ENCODE measurements at places on chromosomes 11 and 22.

DNA sequence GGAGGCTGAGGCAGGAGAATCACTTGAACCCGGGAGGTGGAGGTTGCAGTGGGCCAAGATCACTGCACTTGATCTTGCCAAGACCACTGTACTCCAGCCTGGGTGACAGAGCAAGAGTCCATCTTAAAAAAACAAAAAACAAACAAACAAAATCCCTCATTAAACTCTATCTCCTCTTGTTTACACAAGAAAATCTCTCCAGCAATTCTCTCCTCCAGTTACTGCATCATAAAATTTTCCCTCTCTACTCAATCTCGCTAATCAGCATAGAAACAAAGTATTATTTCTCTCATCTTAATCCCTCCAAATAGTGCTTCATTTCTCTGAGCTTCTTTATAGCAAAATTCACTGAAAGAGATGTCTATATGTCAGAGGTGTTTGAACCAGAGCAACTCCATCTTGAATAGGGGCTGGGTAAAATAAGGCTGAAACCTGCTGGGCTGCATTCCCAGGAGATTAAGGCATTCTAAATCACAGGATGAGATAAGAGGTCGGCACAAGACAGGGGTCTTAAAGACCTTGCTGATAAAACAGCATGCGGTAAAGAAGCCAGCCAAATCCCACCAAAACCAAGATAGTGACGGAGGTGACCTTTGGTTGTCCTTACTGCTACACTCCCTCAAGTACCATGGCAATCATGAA, 19.8 kb downstream of the MTMR2 start:
- DNase-seq = no peak

- DNase-seq = no peak
These were observed 391.4 kb upstream of the CADM1 start for GRCh38 chr11:115895594-115895993.

- no peak for DNase-seq
These were observed 2.1 kb upstream of the MTFP1 start for GRCh38 chr22:30423301-30423958.

DNA sequence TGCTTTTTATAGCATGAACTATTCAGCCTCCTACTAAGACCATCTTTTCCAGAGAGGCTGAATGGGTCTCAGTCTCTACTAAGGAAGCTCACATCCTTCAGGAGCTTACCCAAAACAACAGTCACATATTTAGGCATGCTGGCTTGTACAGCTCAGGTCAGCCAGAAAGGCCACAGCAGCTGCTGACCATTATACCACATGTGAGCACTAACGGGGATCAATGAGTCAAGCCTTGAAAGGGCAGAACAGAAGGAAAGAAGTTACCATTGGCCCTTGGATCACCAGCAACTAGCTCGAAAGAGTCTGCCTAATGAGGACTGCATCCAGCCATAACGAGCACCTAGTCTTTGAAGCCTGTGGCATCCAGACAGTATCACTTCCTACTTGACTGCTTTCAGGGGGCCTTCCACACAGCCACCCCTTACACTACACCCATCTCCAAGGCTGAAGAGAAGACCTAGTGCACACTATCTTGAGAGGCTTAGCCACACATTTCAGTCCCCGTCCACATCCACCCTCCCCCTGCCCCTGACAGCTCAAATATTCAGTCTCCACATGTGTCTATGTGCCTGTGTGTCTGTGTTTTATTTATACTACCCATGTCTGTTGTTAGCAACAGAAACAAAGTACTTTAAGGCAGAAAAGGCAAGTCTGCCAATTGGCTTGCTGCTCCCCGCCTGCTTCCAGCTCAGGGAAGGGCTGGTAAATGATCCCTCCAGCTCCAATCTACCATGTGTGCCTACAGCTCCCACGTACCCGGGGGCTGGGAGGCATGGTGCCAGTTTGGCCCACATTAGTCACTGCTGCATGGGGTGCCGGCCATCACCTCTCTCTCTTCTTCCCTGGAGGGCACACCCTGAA, 95.5 kb downstream of the RPL27A start:
- no peak for DNase-seq

DNA sequence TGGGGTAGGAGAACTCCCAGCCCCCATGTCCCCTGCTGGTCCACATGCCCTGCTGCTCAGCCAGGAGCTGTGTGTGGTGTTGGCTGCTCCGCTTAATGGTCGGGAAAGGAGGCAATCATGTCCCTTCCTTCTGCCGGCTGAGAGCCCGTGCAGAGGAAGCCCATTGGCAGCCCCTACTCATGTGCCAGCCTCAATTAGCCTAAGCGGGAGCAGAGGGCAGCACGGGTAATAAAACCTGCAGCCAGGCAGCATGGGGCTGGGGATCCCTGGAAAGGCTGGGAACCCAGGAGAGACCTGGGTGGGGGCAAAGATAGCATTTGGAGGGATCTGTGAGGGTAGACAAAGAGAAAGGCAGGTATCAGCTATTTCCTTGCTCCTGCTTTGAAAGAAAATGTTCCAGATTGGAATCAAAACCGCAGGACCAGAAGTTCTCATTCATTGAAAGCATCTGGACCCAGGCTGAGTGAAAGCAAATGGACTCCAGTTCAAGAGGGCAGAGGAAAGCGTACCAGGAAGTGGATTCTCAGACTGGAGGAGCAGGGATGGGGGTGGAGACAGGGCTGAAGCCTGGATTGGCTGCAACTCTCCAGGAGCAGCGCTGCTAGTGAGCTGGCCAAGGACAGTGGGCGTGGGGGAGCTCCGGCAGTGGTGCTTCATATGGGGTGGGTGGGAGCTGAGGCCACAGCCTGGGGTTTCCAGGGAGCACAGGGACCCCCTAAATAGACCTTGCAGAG, 103.4 kb upstream of the NECTIN1 start:
- no peak for DNase-seq

- DNase-seq = no peak
These were observed 13.4 kb upstream of the LDLRAD3 start for GRCh38 chr11:35930466-35930865.

DNA sequence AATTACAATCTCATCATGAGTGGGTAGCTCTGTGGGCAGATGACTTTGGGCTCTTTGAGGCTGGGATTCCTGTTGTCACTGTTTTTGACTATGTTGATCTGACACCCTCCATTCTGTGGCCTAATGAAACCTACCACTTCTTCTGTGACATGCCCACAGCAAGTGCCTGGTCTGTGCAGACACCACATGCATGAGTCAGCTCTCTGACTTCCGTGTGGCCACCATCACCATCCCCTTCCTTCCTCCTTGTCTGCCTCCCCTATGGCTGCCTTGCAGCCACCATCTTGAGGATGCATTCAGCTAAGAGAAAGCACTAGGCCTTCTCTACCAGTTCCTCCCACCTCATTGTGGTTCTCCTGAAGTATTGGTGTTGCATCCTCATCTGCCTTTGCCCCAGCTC, 15.3 kb upstream of the OR10V1 start:
- DNase-seq = peak; percentile 47

DNA sequence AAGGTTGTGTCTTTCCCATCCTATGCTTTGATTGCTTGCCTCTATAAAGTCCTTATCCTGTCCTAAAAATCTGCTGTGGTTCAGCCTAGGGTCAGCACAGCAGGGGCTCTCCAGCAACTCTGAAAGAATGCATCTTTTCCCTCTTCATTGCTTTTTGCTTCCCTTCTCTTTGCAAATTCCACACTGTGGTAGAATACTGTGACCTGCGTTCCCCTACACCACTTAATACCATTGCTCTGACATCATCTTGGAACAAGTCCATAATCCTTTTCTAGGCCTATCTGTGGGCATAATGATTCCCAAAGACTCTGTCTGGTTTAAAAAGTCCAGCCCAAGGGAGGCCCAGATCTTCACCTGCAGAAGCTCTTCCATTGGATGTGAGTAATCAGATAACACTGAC, 177.7 kb downstream of the NAV2 start:
- DNase-seq = no peak

DNA sequence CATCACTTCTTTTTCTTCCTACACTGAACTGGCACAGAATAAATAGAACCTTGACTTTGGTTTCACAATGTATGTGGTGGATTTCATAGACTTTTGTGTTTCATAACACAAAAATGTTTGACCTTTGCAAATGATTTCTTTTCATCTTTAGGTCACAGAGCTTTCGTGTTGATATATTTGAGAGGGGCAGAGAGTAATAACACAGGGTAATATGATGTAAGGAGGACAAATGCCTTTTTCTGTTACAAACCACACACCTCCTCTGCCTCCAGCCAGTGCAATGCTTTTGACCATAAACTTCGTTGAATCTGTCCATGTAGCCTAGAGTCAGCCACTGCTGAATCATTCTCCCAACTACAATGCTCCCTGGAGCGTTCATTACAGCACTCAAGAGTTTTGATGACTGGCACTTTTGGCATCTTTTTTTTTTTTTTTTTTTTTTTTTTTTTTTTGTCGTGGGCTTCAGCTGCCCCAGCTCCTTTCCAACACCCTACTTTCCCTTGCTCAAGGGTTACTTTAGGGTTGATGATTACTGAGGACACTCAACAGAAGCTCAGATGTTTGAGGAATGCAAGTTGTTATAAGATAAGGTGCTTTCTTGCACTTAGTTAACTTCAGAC, 11.4 kb upstream of the CAT start:
- peak; percentile 83 for DNase-seq

DNA sequence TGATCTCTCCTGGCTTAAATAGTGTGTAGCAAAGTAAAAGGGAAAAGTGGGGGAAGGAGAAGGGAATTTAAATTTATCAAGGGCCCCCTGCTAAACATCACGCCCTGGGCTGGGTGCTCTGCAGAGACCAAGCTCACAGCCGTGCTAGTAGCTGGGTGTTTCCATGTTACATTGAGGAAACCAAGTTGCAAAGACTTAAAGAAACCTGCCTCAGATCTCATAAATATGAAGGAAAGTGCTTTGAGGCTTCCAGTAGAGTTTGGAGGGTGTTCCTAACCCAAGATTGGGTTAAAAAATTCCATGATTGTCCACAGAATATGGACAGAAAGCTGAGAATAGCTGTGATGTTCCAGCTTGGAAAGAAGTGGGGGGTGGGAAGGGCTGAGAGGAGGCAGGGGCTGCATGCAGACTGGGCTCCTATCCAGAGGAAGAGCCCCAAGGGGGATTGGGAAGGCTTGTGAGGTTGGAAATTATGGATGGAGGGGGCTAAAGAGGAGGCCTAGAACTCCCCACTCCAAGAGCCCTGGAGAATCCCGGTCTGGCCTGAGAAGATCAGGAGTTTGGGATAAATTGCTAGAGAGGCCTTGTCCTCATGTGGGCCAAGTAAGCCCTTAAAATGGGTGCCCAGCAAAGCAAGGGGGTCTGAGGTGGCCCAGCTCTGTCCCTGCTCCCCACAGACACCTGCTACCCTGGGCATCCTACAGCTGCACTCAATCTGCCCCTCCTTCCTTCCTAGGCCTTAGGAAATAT, 25.0 kb upstream of the OAF start:
- DNase-seq = no peak

DNA sequence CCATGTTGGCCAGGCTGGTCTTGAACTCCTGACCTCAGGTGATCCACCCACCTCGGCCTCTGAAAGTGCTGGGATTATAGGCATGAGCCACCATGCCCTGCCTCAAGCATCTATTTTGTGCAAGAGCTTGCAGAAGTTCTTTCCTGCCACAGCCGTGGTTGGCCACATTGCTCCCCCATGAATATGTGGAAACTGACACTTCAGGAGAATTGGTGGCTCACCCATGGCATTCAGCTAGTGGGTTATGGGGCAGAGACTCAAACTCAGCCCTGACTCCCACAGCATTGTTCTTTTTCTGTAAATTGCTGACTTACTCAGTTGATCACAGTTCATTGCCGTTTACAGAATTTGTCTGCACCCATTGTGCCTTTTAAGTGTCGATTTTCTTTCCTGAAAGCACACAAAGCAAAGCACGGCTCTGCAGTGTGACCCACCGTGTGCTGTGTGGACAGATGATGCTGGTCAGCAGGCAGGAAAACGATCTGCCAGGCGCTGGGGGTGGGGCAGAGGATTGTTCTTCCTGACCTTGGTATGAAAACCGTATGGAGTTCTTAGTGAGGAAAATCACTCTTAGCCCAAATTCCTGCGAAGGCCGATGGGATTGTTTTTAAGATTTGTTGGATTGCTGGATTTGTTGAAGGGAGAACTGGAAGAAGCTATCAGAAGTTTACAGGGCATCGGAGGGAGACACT, 115.6 kb downstream of the PTPRJ start:
- no peak for DNase-seq

GRCh38 chr22:43520632-43521039, 108.8 kb downstream of the MPPED1 start:
- no peak for DNase-seq

DNA sequence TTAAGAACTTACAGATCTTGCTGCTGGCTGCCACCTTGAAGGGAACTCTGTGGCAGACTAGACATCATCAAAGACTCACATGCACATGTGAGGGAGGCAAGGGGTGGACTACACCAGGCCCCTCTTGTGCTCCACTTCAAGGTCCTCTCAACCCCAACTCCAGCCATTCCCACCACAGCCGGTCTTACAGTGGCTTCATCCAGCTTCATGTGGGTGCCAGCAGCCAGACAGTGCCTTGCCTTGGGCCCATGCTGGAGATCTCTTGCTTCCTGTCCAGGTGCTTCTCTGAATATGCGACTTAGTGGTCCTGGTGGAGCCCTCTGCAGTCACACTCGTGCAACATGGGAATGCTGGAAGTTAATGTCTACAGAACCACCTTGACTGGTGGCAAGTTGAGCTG, 44.6 kb upstream of the WNT7B start:
- DNase-seq = no peak

GRCh38 chr11:74673693-74674360, 57.4 kb downstream of the CHRDL2 start:
- DNase-seq = no peak

DNA sequence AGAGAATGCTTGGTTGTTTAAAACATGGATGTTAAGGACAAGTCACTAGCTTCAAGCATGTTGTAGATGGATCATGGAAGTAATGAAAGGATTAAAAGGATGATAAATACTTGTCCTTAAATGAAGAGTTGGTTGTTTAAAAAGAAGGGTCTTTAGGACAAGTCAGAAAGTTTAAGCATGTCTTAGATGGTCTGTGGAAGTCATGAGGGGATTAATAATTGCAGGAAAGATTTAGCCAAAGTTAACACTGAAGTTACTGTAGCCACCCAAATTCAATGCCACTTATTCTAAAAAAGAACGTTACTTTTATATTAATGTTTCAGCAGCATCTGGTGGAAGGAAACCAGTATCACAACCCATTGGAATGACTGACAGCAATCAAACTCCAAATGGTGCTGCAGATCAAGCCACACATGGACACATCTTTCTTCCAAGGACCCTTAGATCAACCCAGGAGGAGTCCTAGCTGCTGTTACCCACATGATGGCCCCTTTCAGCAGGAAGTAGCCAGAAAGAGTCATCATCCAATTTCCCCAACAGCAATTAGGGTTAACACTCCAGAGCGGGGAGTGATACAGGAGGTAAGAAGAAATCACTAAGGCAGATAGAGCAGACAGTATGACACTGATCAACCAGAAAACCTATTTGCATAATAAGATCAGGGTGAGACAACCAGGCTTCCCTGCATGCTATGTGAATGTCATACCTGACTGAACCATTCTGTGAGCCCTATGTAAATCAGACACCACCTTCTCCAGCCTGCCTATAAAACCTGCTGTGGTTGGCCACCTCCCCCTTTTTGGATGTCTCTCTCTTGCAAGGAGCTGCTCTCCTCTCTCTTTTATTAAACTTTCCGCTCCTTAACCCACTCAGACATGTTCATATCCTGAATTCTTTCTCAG, 88.4 kb upstream of the GNAZ start:
- no peak for DNase-seq

- DNase-seq = no peak
These were observed 65.5 kb upstream of the EMID1 start for GRCh38 chr22:29139965-29140782.

- no peak for DNase-seq
These were observed 32.3 kb upstream of the CAT start for GRCh38 chr11:34406413-34406812.
